MV-4-11 (cell line): ENCODE measurements at places on chromosomes 2 and 18.
A peak's percentile ranks its signal among the peaks of the same experiment; 100 is the strongest.

- peak; percentile 5 for DNase-seq
These were observed 800 bp downstream of the IL1RL2 start for GRCh38 chr2:102187496-102188150.

GRCh38 chr18:68298330-68298729 is 416.6 kb downstream of the TMX3 start:
- no peak for DNase-seq

GRCh38 chr2:12970861-12971260 is 254.1 kb downstream of the TRIB2 start:
- no peak for DNase-seq

DNA sequence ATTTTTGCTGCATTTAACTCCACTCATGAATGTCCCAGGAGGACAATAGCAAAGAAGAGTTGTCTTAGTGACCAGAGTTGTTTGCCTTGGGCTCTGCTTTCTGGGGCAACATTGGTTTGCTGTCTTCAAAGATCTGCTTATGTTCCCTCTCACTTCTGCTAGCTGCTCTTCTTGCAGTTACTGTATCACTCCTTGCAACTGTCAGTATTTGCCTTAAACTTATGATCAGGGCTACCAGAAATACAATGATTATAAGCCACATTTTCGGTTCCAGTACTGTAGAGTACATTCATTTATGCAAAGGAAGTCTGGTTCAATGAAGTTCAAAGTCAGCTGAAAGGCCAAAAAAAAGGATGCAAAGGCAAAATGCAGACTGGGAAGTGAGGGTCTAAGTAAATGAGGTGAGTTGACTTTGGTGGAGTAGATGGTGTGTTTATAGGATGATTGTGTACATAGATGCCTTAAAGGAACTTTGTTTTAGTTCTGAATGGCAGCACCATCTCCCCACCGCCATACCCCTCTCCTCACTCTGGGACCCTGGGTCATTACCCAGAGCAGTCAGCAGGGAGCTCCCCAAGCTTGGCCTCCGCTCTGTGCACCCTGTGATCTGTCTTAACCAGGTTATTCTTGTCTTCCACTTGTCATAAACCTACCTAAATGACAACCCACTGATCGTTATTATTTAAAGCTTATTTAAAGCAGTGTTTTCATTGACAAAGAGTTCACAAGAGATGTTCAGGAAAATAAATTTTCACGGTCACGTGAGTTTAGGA is 236.0 kb downstream of the DOK6 start:
- DNase-seq, result no peak

DNA sequence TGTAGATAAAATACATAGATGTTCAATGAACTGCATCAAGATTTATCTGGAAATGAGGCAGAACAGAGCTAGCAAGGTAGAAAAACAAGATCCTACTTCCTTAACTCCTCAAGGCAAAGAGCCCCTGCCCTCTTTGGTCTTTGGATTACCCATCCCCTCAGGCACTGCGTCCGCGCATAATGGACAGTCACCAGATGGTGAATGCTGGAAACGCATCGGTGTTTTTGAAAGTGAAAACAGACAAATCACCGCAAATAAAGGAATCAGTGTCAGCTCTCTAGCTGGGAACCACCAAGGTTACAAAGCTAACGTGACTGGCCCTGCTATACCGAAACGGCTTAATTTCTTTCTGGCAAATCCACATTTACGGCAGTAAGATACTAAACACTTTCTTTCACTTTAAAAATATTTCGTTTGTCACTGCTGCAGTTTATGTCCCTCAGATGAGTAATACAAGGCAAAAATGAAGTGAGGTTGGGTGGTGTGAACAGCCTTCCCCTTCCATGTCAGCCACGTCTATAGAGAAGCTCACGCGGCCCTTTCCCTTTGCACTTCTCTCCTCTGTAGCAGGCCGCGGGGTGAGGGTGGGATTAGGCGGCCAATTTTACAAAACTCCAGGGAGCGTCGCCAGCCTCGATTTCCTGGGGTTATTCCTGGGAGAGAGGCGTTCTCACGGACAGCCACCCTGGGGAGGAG is 627 bp upstream of the GALR1 start:
- no peak for DNase-seq

- no peak for DNase-seq
These were observed 51.7 kb upstream of the OTX1 start for GRCh38 chr2:62998949-62999348.

DNA sequence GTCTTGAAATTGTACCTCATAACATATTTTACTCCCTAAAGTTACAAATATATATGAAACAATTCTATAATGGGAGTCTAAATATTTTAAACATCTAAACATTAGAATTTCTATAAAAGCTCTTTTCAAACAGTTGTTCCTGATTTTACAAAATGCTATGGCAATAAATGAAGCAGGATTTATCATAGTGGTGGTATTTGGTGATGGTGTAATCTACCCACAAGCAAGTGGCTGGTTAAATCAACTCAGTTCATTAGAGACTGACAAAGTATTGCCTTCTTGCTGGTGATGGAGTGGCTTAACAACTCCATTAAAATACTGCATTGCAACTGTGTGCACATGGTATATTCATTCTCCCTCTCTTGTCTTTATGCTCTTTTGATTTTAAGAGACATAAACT is 138.9 kb downstream of the PMAIP1 start:
- no peak for DNase-seq

GRCh38 chr18:60978338-60978737 is 354.9 kb upstream of the CDH20 start:
- no peak for DNase-seq

DNA sequence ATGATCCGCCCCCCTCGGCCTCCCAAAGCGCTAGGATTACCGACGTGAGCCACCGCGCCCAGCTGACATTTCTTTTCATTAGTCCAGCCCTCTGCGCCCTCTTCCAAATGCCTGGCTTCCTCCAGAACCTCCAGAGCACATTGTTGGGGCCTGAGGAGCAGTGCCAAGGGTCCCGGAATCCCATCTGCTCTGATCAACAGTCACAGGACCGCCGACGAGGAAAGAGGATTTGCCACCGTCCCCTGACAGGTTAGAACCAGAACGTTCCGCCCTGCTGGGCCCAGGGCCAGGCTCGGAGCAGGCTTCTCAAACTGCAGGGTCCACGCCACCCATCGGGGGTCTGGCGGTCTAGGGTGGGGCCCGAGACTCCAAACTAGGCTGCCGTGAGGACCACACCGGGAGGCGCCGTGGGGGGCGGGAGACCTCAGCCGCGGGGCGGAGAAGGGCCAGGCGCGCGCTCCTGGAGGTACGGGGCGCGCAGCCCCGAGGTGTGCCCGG is 36.9 kb upstream of the ITM2C start:
- DNase-seq, result no peak

DNA sequence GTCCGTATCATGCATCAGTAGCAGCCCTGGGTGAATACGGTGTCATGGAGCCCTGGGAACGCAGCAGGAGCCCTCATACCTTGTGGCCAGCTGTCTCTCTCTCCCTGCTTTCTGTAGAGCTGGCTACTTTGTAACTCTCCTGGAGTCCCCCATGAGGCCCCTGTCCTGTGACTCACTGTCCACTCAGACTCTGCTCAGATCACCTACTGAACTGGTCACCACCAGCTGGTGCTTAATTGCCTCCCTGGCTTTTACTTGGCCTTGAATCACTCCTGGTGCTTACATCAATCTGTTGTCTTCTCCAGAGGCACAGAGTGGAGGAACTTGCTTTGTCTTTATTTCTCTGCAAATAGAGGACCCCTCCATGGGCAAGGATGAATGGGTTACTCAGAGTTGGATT is 172.7 kb downstream of the HRH4 start:
- DNase-seq, result no peak

DNA sequence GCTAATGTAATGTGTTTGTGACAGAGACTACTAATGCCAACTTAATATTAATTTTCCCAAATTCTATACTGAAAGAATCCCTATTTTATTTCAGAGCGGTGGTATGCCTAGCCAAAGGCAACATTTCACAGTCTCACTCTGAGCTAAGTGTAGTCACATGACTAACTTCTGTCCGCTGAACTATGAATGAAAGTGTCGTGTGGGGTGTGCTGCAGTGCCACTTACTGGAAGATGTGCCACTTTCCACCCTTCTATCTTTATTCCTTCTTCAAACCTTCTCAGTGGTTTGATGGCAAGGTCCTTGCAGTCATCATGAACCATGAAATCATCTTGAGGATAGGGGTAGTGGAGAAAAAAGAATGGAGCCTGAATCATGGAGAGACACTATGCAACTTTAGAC is 47.3 kb upstream of the C1D start:
- peak; percentile 55 for DNase-seq

DNA sequence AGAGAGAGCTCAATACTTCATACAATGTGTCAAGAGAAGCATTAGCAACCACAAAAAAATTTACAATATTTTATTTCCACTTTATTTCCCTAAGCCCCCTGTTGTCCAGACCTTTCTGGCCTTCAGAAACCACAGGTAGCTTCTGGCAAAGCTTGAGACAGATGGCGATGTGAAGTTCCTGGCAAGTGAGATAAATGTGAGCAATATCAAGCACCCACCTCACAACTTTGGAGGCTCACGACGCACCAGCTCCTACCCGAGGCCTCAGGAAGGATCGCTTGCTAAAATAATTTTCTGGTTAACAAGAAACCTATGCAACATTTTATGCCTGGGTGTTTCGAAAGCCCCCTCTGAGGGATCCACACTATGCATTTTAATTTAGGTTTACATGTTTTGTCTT is 158.1 kb upstream of the CHAC2 start:
- DNase-seq, result no peak

- DNase-seq, result no peak
These were observed 150.1 kb upstream of the DLGAP1 start for GRCh38 chr18:4605212-4605611.

- peak; percentile 25 for DNase-seq
These were observed 58.2 kb downstream of the HS6ST1 start for GRCh38 chr2:128260239-128261138.

- DNase-seq, result no peak
These were observed 25.2 kb downstream of the MYCN start for GRCh38 chr2:15965564-15966019.

GRCh38 chr2:231890896-231891513 is 35.2 kb downstream of the NPPC start:
- peak; percentile 5 for DNase-seq

DNA sequence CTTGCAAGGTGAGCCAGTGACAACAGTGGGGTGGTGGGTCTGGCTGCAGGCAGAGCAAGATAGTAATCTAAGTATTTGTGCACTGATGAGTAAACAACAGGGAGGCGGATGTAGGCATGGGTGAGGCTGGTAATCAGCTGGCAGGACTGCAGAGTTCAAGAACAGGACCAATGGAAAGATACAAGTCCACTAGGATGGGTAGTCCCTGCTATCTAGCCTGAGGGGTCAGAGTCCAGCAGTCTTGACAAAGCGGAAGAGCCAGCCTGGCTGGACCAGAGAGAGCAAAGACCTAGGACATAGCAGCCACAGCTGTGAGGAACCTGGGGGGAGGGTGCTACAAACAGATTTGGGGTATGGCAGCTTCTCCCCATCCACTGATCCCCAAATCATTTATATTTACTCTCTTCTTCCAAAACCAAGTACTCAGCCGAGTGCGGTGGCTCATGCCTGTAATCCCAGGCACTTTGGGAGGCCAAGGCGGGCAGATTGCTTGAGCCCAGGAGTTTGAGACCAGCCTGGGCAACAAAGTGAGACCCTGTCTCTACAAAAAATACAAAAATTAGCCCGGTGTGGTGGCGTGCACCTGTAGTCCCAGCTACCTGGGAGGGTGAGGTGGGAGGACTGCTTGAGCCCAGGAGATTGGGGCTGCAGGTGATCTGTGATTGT is 25.9 kb downstream of the VIL1 start:
- no peak for DNase-seq

GRCh38 chr2:851078-851477 is 99.6 kb upstream of the SNTG2 start:
- DNase-seq, result no peak

DNA sequence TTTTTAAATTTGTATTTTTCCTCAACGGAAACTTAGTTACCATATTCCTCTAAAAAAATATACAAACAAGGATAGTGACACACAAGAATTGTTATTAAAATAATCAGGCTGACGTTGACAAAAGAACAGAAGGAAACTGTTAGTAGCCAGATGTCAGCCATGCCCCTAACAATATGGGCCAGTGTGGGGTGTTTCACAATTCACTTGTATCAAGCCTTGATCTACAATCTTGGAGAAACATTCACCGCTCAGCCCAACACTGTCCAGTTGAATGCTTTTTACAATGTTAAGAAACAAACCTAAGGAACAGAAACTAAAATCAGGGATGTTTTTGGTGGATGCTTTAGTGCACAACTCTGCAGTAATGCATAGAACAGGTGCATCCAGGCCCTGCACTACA is 44.6 kb downstream of the TMEFF2 start:
- no peak for DNase-seq

DNA sequence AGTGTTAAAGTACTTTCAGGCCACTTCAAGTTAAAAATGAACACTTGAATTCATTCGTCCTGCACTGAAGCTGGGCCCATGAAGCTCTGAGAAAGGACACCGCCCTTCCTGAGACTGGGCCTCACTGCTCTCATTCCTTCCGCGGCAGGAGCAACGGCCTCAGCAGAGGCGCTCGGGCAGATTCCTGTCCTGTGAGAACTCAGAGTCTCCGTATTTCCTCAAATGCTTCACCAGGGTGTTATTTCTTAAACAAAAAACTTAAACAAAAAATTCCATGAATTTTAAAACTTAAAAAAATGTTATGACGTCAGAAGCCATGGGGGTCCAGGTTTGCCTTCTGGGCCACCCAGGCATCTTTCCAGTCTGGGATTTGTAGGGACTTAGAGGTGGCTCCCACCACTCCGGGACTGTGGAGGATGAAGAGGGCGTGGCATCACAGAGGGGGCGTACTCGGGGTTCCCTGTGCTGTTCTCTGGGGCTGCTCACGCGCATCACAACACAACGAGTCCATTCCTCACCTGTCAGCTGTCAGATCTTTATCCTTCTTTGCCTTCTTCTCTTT is 115.9 kb upstream of the ASB18 start:
- no peak for DNase-seq

DNA sequence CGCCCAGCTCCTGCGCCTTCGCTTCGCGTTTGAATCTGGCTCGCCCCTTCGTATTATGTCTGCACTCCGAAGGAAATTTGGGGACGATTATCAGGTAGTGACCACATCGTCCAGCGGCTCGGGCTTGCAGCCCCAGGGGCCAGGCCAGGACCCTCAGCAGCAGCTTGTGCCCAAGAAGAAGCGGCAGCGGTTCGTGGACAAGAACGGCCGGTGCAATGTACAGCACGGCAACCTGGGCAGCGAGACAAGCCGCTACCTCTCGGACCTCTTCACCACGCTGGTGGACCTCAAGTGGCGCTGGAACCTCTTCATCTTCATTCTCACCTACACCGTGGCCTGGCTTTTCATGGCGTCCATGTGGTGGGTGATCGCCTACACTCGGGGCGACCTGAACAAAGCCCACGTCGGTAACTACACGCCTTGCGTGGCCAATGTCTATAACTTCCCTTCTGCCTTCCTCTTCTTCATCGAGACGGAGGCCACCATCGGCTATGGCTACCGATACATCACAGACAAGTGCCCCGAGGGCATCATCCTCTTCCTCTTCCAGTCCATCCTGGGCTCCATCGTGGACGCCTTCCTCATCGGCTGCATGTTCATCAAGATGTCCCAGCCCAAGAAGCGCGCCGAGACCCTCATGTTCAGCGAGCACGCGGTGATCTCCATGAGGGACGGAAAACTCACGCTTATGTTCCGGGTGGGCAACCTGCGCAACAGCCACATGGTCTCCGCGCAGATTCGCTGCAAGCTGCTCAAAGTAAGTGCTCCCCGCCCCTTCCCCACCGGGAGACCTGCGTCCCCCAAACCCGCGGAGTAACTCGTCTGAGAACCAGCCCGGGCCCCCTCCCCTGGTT is 453 bp downstream of the KCNJ3 start:
- no peak for DNase-seq

GRCh38 chr2:36915627-36916026 is 50.7 kb downstream of the STRN start:
- DNase-seq, result peak; percentile 71
